ENCODE measurements at places on chromosomes 11 and 22. TPM values are rescaled to one million over a fixed set of nuclear protein-coding genes. Genes with fewer than 3 reads are reported as not detected.

Gene MMP27
- not detected for total RNA-seq

Gene OR51B2
- 0.78 TPM for total RNA-seq

Gene HDAC10
- 19.8 TPM for total RNA-seq

Gene APOL3
- total RNA-seq, result 2.5 TPM

Gene GNB1L
- total RNA-seq, result 2.7 TPM

Gene ZC3H7B
- 51.3 TPM for total RNA-seq

Gene BRSK2
- 32.8 TPM for total RNA-seq

Gene DMC1
- total RNA-seq, result 4.1 TPM

Gene HOATZ
- total RNA-seq, result not detected

Gene OR51B5
- 0.47 TPM for total RNA-seq

Gene CDON
- total RNA-seq, result 39.8 TPM

Gene B3GAT1
- total RNA-seq, result 34.6 TPM

Gene AGBL2
- total RNA-seq, result 0.78 TPM

Gene PGR
- total RNA-seq, result 0.16 TPM

Gene TBX1
- total RNA-seq, result 0.62 TPM

Gene BTBD18
- total RNA-seq, result not detected

Gene RNF26
- 1.6 TPM for total RNA-seq

Gene OVOL1
- total RNA-seq, result not detected
